D721Med (cell line): ENCODE measurements at places on chromosomes 6 and 20.

- DNase-seq = no peak
These were observed 62.2 kb upstream of the PDE10A start for GRCh38 chr6:165725201-165725600.

GRCh38 chr6:87628424-87628823, 38.5 kb downstream of the ORC3 start:
- DNase-seq = no peak

GRCh38 chr6:150503041-150503440, 96.6 kb upstream of the PLEKHG1 start:
- no peak for DNase-seq

GRCh38 chr6:30763618-30764489, 19.5 kb upstream of the IER3 start:
- DNase-seq = peak; percentile 28

GRCh38 chr6:91278416-91278815, 691.5 kb upstream of the MAP3K7 start:
- no peak for DNase-seq

DNA sequence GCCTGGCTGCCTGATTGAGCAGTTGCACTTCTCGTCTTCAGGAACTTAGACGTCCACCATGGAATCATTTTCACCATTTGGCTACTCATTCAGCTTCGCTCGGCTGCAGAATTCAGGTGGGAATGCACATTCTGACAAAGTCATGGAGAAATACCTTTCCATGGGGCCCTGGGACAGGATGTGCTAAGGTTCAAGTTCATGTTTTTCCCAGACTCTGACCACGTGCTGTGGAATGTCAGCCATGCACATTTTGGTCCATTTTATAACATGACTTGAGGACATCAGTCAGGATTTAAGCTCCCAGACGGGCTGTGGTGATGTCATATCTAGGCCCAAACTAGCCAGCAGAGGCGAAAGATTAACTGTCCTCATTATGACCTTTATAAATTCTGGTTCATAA, 205.3 kb downstream of the TBXT start:
- DNase-seq = no peak

DNA sequence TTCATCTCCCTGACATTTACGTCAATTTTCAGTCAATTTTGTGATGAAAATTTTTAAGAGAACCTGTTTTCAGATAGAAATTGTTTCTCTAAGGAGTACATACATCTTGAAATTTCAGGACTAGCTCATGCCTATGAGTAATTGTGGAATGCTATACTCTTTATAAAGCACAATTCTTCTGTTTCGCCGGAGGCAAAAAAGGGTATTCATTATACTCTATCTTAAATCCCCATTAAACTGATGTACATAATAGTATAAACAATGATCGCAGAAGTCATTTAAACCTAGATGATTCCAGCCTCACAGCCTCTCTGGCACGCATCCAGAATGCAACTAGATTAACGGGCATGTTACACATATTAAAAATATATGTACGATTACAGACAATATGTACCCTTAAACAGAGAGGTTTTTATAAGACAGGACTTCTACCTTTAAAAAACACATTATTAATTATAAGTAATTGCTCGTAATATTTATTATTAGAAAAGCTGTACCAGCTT, 62.6 kb downstream of the NRSN1 start:
- DNase-seq = no peak

- DNase-seq = no peak
These were observed 34.3 kb downstream of the ADGRF1 start for GRCh38 chr6:47007657-47008396.

GRCh38 chr6:47299965-47300364, 9.7 kb downstream of the TNFRSF21 start:
- no peak for DNase-seq

DNA sequence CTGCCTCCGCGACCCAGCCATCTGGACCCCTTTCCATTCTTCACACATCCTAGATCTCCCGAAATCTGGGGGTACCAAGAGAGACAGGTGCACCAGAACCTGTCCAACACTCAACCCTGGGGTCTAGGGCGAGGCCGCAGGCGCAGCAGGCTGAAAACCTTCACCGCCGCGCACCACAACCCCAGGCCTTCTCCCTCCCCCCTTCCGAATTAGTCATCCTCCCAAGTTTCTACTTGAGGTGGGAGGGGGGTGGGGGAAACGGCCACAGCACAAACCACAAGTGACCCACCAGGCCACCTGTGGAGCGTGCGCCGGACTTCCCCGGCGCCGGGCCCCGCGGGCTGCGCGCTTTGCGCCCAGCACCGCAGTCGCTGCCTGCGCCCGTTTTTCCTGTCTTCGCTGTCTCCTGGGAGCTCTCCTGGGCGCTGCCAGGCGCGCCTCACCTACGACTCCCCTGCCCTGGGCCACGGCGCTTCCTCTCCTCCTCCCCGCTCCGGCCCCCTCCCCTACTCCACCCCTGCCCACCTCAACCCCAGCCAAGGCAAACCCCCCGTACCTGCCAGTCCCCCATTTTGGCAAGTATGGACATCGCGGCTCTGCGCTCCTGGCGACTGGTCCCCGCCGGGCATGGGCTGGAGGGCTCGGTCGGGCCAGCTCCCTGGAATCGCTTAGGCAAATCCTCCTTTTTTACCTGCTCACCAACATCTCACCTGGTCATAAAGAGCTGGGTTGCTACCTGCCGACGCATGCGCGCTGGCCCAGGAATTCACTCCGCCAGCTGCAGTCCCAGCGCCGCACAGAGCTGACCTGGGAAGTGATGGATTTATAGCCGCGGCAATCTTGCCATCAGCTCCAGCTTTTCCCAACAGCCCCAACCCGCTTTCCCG, 4.2 kb upstream of the TFAP2A start:
- no peak for DNase-seq

DNA sequence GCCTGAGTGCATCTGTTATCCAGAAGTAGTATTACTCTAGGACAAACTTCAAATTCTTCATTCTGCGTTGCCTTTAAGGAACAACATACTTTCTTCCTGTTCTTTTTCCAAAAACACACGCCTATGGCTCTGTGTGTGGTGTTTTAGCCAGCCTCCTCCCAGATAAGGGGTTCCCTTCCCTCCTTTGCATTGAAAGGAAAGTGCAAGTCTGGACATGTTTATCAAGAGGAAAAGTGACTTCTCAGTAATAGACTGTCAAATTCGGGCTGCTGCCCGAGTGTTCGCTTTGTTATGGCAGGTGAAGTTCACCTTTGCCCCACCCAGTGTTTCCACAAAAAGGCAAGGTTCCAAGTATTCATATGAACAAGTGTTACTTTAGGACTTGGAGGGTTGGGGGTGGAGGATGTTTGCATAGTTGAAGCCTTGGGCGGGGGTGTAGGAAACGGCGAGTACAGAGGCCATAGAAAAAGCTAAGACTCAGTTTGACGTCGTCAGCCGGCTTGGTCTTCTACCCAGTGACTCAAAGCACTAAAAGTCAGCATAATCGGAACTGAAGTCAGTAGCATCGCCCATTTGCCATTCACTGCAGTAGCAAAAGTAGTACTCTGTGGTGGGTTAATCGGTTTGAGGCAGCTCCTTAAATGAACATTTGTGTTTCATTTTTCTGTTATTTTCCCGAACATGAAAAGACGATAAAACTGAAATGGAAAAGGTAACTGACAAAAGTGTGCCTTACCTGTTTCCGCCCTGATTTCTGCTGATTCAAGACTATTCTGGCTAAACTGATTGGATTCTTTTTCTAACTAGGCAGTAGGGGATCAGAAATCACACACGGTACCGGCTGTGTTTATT, 12.5 kb downstream of the PRDM1 start:
- DNase-seq = no peak

DNA sequence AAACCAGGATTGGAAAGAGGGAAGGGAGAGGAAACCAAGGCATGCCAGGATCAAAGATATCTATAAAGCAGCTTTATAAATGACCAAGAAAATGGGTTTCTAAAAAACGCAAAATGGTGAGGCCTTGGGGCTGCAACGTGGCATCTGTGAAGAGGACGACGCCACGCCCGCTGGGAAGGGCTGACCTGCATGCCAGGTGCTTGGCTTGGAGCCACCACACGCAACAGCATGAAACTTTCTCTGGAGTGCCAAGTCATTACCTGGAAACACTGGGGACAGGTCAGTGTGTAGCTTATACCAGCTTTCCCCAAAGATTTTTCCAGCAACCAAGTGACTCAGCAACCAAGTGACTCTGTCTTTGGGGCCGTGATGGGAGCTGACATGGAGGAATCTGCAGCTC, 82.5 kb downstream of the POPDC3 start:
- no peak for DNase-seq

GRCh38 chr20:55070001-55070400, 594.6 kb downstream of the DOK5 start:
- DNase-seq = no peak

- DNase-seq = no peak
These were observed 21.1 kb upstream of the ROS1 start for GRCh38 chr6:117446861-117447260.

GRCh38 chr20:50314678-50315335, 124.2 kb downstream of the CEBPB start:
- DNase-seq = no peak

- no peak for DNase-seq
These were observed 6.0 kb downstream of the HLA-B start for GRCh38 chr6:31351033-31351380.

- DNase-seq = no peak
These were observed 67.8 kb downstream of the SCAND1 start for GRCh38 chr20:35886537-35886936.

DNA sequence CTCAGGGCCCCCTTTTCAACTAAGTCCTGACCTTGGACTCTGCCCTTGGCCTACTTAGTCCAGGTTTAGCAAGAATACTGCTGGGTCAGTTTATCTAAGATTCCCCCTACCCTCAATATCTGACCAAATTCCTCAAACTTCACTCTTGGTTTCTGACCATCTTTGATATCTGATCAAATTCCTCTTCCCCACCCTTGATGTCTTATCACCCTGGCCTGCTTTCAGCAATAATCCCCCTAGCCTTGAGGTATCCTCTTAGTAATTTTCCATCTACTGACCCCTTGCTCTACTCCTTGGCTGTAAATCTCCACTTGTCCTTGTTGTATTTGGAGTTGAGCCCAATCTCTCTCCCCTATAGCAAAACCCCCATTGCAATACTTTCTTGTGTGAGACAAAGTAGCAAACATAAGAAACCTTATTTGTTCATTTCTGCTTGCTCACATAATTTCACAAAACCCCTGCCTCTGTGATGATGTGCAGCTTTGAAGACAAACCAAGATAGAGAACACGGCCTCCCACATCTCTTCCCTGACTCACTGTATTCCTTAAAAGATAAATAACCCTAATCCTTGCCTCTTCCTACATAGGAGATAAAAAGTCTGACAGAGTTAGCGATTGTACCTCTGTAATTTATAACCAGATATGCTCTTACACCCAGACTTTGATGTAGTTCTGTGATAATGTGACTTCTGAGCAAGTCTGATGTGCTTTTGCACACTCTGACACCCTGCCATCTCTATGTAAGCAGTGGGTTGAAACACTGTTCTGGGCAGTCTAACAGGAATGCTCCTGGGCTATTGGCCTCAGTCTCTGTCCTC, 13.8 kb upstream of the IYD start:
- no peak for DNase-seq

GRCh38 chr20:37142708-37143107, 36.4 kb upstream of the RPN2 start:
- DNase-seq = no peak

DNA sequence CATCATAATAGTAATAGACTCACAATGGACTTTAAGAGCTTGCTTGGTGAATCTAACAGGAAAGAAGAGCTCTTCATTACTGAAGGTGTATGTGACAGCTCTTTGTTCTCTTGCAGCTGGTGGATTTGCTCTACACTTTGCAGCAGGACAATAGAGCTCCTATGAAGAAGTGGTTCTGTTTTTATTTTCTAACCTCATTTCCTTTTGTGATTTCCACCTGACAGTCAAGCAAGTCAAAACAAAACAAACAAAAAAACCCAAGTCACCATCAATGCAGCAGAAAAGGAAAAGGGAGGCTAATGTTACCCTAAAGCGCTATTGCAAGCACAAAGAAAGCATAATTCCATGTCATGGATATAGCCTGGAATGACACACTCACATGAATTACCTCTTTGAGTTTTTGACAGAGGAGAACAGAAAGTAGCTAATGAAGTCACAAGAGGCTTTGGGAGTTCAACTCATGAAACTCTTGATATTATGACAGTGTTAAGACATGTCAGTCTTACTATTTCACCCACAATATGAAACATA, 1188.1 kb downstream of the EPHA7 start:
- DNase-seq = no peak

- DNase-seq = no peak
These were observed 7.2 kb downstream of the SNX21 start for GRCh38 chr20:45840700-45841198.

- no peak for DNase-seq
These were observed 1259.1 kb downstream of the EPHA7 start for GRCh38 chr6:92160226-92160625.

DNA sequence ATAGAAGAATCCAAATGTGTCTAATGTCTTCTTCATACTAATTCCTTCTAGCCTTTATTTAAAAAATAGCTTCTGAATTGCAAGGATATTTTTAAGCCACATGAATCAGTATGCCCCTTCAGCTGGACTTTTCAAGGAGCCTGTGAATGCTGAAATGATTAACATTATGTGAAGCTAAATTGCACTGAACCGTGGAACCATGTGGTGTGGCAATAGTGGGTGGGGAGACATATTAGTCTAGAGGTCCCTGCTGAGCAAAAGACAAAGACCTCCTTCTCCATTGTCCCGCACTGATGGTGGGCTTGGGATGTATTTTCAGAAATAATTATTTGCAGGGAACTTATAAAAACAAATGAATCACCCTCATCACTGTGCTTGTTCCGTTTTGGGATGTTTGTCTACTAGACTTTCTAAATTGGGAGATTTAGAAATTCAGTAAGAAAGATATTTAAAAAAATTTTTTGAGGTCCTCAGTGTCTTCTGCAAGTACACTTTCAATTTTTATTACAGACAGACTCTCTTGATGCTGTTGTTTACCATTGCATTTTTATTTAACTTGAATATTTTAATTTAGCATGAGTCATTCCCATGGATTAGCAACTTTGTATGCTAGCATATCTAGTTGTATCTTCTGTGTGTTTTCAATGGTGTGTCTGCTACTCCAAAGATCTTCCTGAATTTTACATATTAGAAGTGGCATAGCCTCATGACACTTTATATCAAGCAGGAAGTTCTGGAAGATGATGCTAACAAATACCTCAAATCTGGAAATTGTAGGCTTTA, 238.1 kb downstream of the LAMA2 start:
- no peak for DNase-seq

GRCh38 chr6:50744976-50745375, 31.6 kb downstream of the TFAP2D start:
- DNase-seq = no peak

DNA sequence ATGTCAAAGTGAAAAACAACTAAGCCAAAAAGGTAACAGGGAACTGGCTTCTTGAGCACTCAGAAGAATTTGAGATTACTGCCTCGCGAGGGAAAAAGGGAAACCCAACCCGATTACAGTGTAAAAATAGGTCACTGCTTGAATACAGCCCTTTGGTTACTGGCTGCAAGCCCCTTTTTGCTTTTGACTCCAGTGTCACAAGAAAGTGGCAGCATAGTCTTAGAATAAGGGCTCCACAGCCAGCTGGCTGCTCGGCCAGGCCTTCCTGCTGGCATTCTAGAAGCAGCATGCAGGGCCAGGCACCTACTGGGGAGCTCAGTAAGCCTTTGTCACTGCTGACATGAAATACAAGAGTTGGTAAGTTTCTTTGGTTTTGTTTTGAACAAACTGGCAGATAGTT, 83.0 kb downstream of the ZHX3 start:
- DNase-seq = no peak

- DNase-seq = peak; percentile 72
These were observed 78.3 kb upstream of the CTNNBL1 start for GRCh38 chr20:37615340-37616109.

GRCh38 chr6:107515955-107516354, 26.0 kb downstream of the SOBP start:
- no peak for DNase-seq
